ENCODE measurements at places on chromosomes 7 and 10.
A peak's percentile ranks its signal among the peaks of the same experiment; 100 is the strongest.

DNA sequence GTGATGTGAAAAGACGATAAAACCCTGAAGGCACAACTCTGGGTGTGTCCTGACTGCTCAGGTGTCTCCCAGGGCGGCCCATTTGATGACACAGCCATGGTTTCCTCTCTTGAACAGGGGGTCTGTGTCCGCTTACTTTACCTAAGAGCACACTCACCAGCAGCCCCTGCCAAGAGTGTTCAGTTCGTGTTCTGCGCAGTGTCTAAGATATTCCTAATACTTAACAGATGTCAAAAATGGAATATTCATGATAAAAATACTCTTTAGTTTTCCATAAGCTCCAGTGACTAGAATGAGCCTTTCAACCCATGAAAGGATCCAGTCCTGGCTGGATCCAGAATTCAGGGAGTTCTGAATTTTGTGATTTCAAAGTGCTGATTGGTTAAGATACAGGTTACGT is 492.4 kb downstream of the TNS3 start:
- DNase-seq, result no peak

DNA sequence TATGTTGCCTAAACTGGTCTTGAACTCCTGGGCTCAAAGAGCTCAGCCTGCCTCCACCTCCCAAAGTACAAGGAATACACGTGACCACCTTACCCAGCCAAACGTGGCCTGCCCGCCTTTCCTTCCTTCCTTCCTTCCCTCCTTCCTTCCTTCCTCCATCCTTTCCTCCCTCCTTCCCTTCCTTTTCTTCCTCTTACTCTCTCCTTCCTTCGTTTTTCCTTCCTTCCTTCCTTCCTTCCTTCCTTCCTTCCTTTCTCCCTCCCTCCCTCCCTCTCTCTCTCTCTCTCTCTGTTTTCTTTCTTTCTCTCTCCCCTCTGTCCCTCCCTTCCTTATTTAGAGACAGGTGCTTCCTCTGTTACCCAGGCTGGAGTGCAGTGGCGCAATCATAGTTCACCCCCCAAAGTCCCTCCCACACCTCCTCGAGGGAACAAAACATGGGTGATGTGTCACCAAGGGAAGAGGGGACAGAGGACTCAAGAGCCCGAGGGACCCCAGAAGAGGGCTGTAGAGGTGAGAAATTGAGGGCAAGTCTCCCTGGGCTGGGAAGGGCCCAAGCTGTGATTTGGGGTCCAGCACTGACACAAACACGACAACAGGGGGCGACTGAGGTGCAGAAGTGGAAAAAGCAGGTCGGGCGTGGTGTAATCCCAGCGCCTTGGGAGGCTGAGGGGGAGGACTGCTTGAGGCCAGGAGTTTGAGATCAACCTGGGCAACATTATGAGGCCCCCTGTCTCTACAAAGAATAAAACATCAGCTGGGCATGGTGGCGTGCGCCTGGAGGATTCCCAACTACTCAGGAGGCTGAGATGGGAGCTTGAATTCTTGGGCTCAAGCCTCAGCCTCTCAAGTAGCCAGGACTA is 28.1 kb downstream of the EPHB4 start:
- peak; percentile 41 for DNase-seq

GRCh38 chr7:132353936-132354335 is 222.3 kb downstream of the PLXNA4 start:
- DNase-seq, result no peak

GRCh38 chr10:76205361-76205760 is 773.9 kb downstream of the LRMDA start:
- no peak for DNase-seq

DNA sequence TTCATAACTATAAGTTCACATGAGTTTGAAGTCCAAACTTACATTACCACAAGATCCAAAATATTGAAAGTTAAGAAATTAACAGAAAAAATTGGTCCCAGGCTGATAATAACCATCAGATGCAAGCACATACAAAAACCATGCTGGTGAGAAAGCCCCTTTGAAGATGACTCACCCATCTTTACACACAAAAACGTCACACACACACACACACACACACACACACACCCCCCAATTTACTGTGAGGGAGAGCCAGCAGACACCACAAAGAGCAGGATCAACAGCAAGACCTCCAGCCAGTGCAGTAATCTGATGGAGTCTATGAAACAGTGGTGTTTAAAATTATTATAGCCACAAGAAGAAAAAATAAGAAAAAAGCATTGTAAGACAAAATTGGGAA is 50.1 kb upstream of the DRGX start:
- DNase-seq, result no peak

All from SK-N-DZ (cell line).